ENCODE measurements at places on chromosomes 12 and 14.

GRCh38 chr12:53173085-53173715 lies 7.3 kb upstream of the ZNF740 start:
- DNase-seq: no peak

DNA sequence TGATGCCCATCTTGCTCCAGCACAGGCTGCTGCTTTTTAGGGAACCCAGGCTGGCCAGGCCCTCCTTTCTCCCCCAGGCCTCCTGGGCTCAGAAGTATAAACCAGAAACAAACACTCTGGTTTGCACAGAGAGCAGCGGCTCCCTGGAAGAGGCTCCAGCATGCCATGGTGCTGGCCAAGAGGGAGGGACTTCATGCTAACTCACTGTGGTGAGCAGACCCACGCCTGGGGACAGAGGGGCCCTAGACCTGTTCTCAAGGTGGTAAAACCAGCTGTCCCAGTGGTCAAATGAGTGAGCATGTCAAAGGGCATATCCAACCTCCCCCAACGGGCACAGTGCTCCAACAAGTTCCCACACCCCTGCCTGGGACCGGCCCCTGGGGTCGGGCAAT lies 15.5 kb downstream of the BCL11B start:
- DNase-seq: no peak

- DNase-seq: no peak
These were observed 225.0 kb upstream of the ARID2 start for GRCh38 chr12:45504316-45505010.

GRCh38 chr12:87690236-87690810 lies 338.9 kb downstream of the C12orf50 start:
- no peak for DNase-seq

Measured in AG09309 (cell line).